Right renal cortex interstitium (tissue), 3 donors: ENCODE measurements at places on chromosomes 2 and 18. TPM values are rescaled to one million over a fixed set of nuclear protein-coding genes. Genes with fewer than 3 reads are reported as not detected.

GRCh38 chr2:47065343-47065742 is 89.8 kb downstream of the STPG4 start:
- no peak for DNase-seq

The FZD7 gene
- 75.5 TPM for polyA plus RNA-seq

GRCh38 chr2:113776949-113777348 is 20.5 kb upstream of the SLC35F5 start:
- DNase-seq = no peak

The DAPL1 gene
- 76.2 TPM for polyA plus RNA-seq

DNA sequence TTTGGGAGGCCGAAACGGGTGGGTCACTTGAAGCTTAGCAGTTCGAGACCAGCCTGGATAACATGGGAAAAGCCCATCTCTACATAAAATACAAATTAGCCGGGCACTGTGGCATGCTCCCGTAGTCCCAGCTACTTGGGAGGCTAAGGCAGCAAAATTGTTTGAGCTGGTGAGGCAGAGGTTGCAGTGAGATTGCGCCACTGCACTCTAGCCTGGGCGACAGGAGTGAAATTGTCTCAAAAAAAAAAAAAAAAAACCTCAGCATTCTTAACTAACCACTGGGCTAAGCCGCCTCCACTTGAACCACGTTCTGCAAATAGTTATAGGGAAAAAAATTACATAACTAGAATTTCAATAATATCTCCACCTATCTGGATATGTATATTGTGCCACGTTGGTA is 2.3 kb downstream of the FOXI3 start:
- no peak for DNase-seq

- DNase-seq = no peak
Measured at GRCh38 chr18:3855966-3856365, 406.0 kb downstream of the TGIF1 start.

- DNase-seq = no peak
Measured at GRCh38 chr2:169343202-169343601, 19.1 kb downstream of the LRP2 start.

The CAPN14 gene
- 0.06 TPM for polyA plus RNA-seq

DNA sequence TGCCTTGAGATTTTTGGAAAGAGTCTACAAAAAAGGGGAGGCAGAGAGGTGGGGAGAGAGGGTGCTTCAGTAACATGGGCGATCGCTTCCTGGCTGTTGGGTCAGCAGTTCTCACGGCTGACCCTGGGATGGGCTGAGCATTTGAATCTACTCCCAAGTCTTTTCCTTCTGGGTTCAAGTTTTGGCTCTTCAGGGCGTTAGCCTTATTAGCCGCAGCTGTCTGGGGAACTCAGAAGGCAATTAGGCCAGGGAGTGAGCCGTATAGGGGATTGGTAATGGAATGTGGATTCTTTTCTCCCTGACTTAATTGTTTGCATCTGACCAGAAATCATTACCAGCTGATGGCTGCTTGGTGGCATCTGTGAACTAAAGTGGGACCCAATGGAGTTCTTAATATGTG is 250.5 kb upstream of the SKOR2 start:
- no peak for DNase-seq

The NCKAP5 gene
- polyA plus RNA-seq = 7.6 TPM

The GREB1 gene
- 11.0 TPM for polyA plus RNA-seq

DNA sequence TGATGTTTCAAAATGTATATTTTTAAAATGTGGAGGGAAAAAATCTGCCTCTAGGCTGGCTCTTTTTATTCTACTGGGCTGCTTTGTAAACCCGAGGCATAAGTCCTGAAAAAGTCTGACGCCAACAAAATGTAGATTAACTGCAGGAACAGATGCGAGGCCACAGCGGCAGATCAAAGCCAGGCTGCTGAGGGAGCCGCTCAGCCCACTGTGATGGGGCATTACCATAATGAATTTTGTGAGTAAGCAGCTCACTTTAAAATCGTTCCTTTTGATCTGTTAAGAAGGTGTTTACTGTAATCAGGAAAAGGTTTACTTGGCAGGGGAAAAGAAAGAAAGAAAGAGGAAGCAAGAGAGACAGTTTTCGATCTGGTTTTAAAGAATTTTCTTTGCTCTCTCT is 269.0 kb downstream of the ICOS start:
- DNase-seq = no peak

DNA sequence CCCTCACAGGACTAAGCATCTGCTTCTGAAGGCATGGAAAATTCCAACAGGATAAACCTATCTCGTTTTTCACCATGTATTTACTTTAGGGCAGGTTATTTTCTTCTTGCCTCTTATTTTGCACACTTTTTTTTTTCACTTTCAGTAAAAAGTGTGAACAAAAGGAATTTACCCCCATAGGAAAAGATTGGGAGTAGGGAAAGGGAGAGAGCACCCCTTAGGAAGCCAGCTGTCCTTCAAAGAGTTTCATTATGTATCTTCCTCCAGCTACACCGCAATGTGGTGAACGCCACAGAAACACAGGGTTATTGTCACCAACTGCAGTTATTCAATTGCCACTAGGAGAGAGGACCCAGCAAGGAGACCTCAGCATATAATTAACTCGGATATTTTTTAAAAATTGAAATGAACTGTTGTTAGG is 286.2 kb upstream of the VRK2 start:
- DNase-seq = no peak

DNA sequence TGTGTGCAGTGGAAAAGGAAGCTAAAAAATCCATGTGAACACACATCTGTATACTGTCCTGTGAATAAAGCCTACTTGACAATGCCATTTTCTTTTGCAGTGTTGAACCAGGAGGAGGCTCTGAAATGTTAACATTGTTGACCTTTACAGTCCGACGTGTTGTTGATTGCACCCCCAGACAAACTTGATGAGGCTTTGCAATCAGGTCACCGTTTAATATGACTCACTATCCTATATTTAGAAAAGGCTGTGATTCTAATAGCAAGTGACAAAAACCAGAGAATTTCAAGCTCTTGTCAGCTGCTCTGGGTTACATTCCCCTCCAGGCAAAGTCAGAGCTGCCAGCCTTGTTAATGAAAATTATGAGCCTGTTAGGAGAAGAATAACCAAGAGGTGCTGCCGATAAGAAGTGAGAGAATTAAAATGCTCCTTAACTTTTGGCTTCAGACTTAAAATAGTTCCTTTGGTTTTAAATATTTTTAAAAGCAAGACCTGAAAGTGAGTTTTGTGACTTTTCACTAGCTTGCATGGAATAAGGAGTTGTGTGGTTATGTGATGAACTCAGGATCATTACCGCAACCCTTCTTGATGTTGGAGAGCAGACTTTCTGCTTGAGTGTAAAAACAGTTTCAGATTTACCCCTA is 162.1 kb downstream of the QPCT start:
- no peak for DNase-seq

The OR6B2 gene
- not detected for polyA plus RNA-seq

DNA sequence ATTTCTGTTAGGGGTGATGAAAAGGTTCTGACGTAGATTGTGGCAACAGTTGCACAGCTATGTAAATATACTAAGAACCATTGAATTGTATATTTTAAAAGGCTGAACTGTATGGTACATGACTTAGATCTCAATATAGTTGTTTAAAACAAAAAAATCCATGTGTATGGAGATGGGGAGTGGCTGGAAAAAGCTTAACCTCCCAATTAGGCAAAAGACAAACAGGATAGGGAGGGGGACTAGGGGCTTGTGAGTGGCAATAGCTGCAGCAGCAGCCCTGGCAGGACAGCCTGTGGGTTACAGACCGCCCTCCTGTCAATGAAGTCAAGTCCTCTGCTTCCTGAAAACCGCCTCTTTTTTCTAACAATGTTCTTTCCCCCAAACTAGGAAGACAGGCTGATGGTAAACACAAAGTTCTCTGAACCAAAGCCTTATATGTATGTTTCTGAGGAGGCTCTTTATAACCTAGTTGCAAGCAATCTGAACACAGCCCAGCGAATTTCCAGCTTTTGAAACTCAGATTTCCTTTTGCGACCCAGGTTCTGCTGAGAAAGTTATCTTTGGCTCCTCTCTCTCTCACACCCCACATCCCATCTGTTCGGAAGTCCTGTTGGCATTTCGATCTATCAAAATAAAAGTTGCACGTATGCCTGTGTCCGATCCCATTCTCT is 10.3 kb downstream of the ATP8B1 start:
- no peak for DNase-seq

- no peak for DNase-seq
Measured at GRCh38 chr2:121148481-121148880, 136.5 kb downstream of the TFCP2L1 start.

GRCh38 chr2:86603905-86604304 is 19.8 kb downstream of the RNF103 start:
- DNase-seq = no peak

GRCh38 chr2:20365249-20365817 is 14.7 kb upstream of the PUM2 start:
- no peak for DNase-seq

GRCh38 chr18:3869848-3870247 is 419.9 kb downstream of the TGIF1 start:
- DNase-seq = no peak

The ZBTB7C gene
- polyA plus RNA-seq = 13.9 TPM

The CCDC141 gene
- 0.41 TPM for polyA plus RNA-seq

- DNase-seq = no peak
Measured at GRCh38 chr2:70890469-70891065, 45.1 kb upstream of the ATP6V1B1 start.

The IL18R1 gene
- polyA plus RNA-seq = 2.7 TPM

DNA sequence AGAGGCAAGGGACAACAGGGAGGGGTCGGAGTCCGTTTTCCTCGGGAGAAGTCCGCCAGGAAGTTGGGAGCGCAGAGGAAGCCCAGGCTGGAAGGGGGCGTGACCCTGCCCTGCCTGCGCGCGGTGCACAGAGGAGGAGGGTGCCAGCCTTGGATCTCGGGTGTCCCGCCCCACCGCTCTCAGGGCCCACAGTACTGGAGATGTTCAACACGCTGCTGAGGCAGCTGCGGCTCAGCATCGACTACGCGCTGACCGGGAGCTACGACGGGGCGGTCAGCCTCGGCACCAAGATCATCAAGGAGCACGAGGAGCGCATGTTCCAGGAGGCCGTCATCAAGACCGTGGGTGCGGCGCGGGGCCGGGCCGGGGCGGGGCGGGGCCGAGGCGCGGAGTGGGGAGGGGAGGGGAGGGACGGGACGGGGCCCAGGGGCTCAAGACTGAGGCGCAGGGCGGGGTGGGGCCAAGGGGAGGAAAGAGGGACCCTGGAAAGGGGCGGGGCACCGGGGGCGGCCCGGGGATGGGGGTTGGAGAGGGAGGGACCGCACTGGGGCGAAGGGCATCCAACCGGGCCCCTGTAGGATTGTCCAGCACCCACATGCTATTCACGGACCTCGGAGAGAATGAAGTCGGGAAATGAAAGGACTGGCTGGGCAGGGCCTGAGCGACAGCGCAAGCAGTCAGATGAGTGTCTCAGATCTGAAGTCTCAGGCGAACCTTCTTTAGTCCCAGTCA is 36.6 kb downstream of the POMC start:
- no peak for DNase-seq
